Activated B cell treated with CpG ODN at 0.5 μM for 24 hours (primary cell): ENCODE measurements at places on chromosomes 3 and 15. TPM values are rescaled to one million over a fixed set of nuclear protein-coding genes. Genes with fewer than 3 reads are reported as not detected.

DNA sequence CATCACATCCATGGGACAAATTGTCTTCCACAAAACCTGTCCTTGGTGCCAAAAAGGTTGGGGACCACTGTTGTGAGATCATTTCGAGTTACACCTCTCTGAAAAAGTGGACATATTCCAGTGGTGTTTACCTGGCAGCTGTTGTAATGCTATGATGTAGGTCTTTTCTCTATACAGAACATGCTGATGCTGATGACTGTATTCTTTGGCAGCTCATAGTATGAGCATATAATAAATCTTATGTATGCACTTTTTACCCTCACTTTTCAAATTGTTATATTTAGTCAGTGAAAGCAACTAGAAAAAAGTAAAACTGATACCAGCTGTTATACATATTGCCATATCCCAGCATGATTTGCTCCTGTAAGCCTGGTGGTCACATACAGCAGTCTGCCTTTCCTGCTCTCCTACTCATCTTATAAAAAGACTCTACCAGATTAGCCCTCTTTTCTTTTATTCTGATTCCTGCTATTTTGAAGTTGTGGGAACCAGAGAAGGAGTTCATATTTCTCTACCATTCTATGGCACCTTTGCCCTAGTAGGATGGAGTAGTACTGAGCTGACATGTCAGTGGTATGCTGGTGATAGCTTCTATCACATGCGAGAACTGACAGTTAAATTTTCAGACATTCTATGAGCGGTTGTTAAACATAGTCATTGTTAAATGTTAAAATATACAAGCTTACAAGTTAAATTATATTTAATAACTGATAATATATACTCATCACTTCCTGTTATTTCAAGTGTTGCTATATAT is 128.7 kb downstream of the FNDC3B start:
- no peak overlapping the region for H3K4me3 ChIP-seq
- H3K27me3 ChIP-seq = no peaks in the 10 kb centered on the region
- H3K4me1 ChIP-seq = no peaks in the 10 kb centered on the region
- DNase-seq = no peak
- H3K36me3 ChIP-seq = no peaks in the 10 kb centered on the region

DNA sequence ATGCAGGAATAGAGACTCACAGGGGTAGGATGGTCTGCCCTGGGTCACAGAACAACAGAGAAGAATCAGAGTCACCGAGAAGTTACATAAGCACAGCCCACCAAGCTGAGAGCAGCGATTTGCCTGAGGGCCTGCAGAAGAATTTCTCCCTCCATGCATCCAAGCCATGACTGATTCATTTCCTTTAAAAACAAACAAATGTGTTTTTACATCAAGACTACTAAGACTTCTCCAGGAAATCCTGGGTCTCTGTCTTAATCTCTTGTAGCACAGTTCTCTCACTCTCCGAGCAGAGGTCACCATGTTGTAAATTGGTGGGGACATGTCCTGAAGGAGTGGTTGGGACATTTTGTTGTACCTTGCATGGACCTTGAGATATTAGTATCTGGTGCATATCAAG is 159.8 kb downstream of the THSD4 start:
- H3K27ac ChIP-seq = no peak overlapping the region
- no peak for DNase-seq
- no peaks in the 10 kb centered on the region for H3K36me3 ChIP-seq
- no peak overlapping the region for H3K4me3 ChIP-seq

GRCh38 chr3:127678611-127679533 is 6.1 kb downstream of the ABTB1 start:
- no peaks in the 10 kb centered on the region for H3K27me3 ChIP-seq
- no peak overlapping the region for H3K27ac ChIP-seq
- H3K4me3 ChIP-seq = no peak overlapping the region
- peak; percentile 13 for DNase-seq

- H3K4me3 ChIP-seq = no peak overlapping the region
- no peaks in the 10 kb centered on the region for H3K36me3 ChIP-seq
- no peak overlapping the region for H3K27ac ChIP-seq
- no peak for DNase-seq
- peaks cover 25% of the 10 kb centered on the region for H3K4me1 ChIP-seq
These were observed 108.9 kb downstream of the FNDC3B start for GRCh38 chr3:172148241-172148640.

DNA sequence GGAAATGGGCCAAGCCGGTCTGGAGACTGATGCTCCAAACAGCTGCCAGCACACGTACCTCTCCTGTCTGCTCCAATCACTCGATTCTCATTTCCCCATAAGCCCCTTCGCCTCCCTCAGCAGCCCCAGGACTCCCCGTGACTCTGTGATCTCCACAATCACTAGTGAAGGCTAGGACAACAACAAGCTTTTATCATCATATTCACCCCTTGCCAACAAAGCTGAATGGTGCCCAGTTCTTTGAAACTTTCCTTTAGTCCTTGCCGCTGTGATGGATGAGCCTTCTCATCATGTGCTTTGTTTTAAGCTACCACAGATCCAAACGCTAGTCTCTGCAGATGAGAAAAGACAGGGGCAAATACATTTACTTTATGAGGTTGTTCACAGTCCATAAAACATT is 242.0 kb downstream of the SV2B start:
- peaks cover 13% of the 10 kb centered on the region for H3K27me3 ChIP-seq
- DNase-seq = no peak
- no peaks in the 10 kb centered on the region for H3K4me1 ChIP-seq
- H3K4me3 ChIP-seq = no peak overlapping the region
- no peaks in the 10 kb centered on the region for H3K36me3 ChIP-seq
- no peak overlapping the region for H3K27ac ChIP-seq

- peaks cover 3% of the 10 kb centered on the region for H3K27me3 ChIP-seq
- H3K4me1 ChIP-seq = peaks cover 30% of the 10 kb centered on the region
- H3K36me3 ChIP-seq = no peaks in the 10 kb centered on the region
- peak overlapping the region; percentile 52 for H3K4me3 ChIP-seq
- no peak for DNase-seq
These were observed 23.9 kb upstream of the XIRP1 start for GRCh38 chr3:39216176-39216790.

- H3K4me3 ChIP-seq = no peak overlapping the region
- no peaks in the 10 kb centered on the region for H3K36me3 ChIP-seq
- H3K4me1 ChIP-seq = no peaks in the 10 kb centered on the region
- DNase-seq = no peak
These were observed 15.6 kb downstream of the MEX3B start for GRCh38 chr15:82030176-82030575.

GRCh38 chr3:115469649-115470048 is 153.7 kb upstream of the GAP43 start:
- no peak overlapping the region for H3K27ac ChIP-seq
- H3K4me1 ChIP-seq = peaks cover 3% of the 10 kb centered on the region
- no peaks in the 10 kb centered on the region for H3K36me3 ChIP-seq
- DNase-seq = no peak
- H3K27me3 ChIP-seq = peaks cover 5% of the 10 kb centered on the region

- H3K27me3 ChIP-seq = no peaks in the 10 kb centered on the region
- H3K4me3 ChIP-seq = no peak overlapping the region
- H3K27ac ChIP-seq = no peak overlapping the region
These were observed 791.9 kb upstream of the ROBO1 start for GRCh38 chr3:80559701-80560100.

GRCh38 chr3:172616031-172616461 is 92.8 kb upstream of the TNFSF10 start:
- H3K36me3 ChIP-seq = no peaks in the 10 kb centered on the region
- DNase-seq = no peak
- H3K4me1 ChIP-seq = peaks cover 6% of the 10 kb centered on the region
- no peaks in the 10 kb centered on the region for H3K27me3 ChIP-seq

DNA sequence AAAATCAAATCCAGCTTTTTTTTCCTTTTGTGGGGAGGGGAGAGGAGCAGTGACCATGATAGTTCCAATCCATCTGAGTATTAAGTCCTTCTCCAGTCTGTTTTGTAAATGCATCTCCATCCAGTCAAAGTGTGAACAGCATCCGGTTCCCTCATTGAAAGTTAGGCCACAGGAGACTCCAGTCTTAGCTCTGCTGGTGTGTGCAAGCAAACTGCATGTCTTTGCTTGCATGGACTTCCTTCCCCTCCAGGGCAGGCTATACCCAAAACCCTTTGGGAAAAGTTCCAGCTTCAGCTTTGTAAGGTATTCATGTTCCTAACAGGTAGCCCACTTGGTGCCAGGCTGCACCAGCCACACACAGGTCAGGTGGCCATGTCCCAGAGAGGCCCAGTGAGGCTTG is 3.1 kb upstream of the MAN2C1 start:
- no peak for DNase-seq
- H3K27ac ChIP-seq = no peak overlapping the region
- H3K4me3 ChIP-seq = no peak overlapping the region
- peaks cover 67% of the 10 kb centered on the region for H3K36me3 ChIP-seq

- peaks cover 48% of the 10 kb centered on the region for H3K36me3 ChIP-seq
- H3K27me3 ChIP-seq = no peaks in the 10 kb centered on the region
- H3K27ac ChIP-seq = peak overlapping the region; percentile 64
- H3K4me1 ChIP-seq = peaks cover 60% of the 10 kb centered on the region
These were observed 168.9 kb downstream of the KLHL25 start for GRCh38 chr15:85625856-85626255.

DNA sequence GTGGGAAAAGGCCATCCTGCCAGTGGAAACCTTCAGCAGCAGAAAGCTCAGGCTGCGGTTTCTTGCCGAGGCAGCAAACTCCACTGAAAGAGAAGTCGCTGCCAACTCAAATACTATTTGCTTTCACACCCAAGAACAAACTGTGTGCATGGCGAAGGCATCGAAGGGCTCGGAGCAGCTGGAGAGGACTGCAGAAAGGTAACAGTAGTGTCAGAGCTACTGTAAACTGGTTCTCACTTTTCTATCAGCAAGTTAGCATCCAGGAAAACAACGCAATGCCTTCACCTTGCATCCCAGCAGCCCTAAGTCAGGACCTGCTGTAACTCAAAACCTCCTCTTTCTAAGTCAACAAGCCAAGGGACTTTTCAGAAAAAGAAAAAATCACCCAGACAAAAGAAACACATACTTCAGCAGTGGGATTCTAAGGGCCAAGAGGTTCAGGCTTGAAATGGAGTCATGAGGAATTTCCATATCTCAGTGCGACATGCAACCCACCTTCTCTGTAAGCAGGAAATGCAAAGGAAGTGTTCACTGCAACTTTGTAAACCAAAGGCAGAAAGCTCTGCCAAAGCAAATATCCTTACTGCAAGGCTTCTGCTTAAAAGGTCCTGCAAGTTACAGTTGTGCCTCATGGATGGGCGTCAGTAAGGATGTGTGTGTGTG is 193.5 kb downstream of the FOXP1 start:
- H3K27ac ChIP-seq = peak overlapping the region; percentile 99
- H3K36me3 ChIP-seq = peaks cover 6% of the 10 kb centered on the region
- DNase-seq = no peak
- H3K4me3 ChIP-seq = peak overlapping the region; percentile 73

- peak overlapping the region; percentile 98 for H3K4me3 ChIP-seq
- peak overlapping the region; percentile 91 for H3K27ac ChIP-seq
- peaks cover 59% of the 10 kb centered on the region for H3K4me1 ChIP-seq
- no peak for DNase-seq
- peaks cover 35% of the 10 kb centered on the region for H3K36me3 ChIP-seq
These were observed 775 bp downstream of the TTC21A start for GRCh38 chr3:39108200-39108710.

DNA sequence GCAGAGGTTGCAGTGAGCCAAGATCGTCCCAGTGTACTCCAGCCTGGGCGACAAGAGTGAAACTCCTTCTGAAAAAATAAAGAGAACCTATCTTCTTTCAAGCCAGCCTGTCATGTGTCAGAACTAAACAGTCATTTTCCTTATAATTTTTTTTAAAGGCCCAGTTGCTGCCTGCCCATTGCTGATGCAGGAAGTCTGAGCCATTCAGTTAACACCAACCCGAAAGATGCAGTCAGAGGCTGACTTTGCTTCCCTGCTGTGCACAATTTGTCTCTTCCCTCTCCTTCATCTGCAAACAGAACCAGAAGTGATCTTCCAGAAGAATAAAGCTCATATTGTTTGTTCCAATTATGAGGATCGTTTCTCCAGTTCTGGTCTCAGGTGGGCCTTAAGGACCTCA is 220.6 kb downstream of the SLCO3A1 start:
- no peaks in the 10 kb centered on the region for H3K36me3 ChIP-seq
- H3K4me3 ChIP-seq = no peak overlapping the region
- DNase-seq = no peak
- H3K27ac ChIP-seq = no peak overlapping the region
- H3K27me3 ChIP-seq = peaks cover 6% of the 10 kb centered on the region
- H3K4me1 ChIP-seq = peaks cover 17% of the 10 kb centered on the region

Gene TMEM108
- not detected in 2 replicates for total RNA-seq

Gene SCN11A
- total RNA-seq = 0.16 and 0.20 TPM in 2 replicates

Gene PLAAT1
- total RNA-seq = not detected in 2 replicates

Gene CHRNA7
- not detected in 2 replicates for total RNA-seq

Gene VGLL3
- not detected in 2 replicates for total RNA-seq

Gene KCNAB1
- not detected in 2 replicates for total RNA-seq

Gene STRC
- 0.42 and 0.49 TPM in 2 replicates for total RNA-seq
